ENCODE measurements at places on chromosomes 2 and 18.

DNA sequence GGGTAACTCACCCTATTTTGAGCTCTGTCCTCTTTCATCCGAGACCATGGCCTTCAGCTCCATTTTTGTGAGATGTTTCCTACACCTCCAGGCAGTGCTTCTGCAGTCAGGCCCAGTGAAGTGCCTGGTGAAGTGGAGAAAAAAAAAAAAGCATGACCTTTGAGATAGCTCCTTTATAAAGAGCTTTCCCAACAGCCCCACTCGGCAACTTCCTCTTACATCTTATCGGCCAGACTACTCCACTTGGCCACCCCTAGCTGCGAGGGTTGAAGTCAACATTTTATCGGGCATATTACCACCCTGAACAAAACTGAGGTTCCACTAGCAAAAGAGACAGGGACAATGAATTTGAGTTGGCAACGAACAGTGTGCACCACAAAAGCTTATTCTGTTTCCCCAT lies 124.8 kb upstream of the RNF152 start:
- DNase-seq = no peak

DNA sequence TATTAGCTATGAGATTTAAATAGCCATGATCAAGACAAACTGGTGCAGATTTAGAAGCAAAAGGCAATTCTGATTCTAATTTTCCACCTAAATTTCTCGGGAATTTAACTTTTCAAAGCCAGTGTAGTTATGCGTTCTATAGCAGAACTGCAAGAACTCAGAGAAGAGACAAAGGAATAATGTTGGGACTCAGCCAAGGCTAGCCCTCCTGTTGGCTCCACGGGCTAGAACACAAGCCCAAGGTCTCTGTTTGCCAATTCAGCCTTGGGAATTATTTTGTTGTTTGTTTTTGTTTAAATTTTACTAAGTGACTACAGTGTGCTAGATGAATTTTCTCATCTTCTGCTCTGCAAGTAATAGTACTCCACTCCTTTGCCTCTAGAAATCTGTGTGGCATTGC lies 121.2 kb downstream of the CACNB4 start:
- no peak for DNase-seq

DNA sequence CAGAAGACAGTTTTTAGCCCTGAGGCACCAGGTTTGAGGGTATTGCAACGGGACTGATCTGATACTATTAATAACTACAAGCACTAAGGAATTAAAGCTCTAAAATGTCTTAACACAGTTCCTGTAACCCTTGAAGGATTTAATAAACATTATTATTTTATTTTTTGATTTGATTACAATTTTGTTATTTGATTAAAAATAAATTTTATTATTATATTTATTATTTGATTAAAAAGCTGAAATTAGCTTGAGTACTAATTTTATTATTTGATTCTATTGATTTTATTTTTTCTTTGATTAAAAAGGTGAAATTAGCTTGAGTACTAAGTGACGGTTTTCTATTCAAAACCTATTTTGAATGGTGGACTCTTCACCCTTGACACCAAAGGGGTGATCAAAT lies 307.3 kb downstream of the ZNF521 start:
- no peak for DNase-seq

- DNase-seq = no peak
Observed at GRCh38 chr2:133553251-133553650, 15.0 kb downstream of the NCKAP5 start.

DNA sequence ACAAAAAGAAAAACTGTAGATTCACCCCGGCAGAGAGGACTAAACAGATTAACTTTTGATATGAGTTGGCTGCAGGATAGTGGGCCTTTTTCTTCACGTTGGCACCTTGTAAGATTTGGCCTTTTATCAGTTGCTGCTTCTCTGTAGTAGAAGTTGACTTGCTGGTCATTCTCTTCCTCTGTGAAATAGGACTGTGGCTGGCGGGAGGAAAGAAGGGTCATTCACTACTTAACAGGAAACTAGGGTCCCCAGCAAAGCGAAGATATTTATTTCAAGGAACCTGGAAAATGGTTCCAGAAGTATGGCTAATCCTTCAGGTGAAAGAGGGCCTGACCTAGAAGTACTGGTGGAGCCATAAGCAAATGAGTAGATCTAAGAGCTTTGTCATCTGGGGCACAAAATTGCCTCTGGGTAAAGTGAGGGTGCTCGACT lies 383 bp upstream of the ATP5MC3 start:
- DNase-seq = no peak

GRCh38 chr2:100513650-100514049 lies 43.4 kb downstream of the NMS start:
- peak; percentile 47 for DNase-seq

Data from RPMI8226 (cell line).